Ureter (tissue), 1 donor: ENCODE measurements at places on chromosomes 11 and 22.

- DNase-seq, result no peak
Observed at GRCh38 chr11:105033343-105033742, 1.6 kb downstream of the CASP1 start.

GRCh38 chr11:110855191-110855590 is 143.0 kb upstream of the ARHGAP20 start:
- DNase-seq, result no peak

DNA sequence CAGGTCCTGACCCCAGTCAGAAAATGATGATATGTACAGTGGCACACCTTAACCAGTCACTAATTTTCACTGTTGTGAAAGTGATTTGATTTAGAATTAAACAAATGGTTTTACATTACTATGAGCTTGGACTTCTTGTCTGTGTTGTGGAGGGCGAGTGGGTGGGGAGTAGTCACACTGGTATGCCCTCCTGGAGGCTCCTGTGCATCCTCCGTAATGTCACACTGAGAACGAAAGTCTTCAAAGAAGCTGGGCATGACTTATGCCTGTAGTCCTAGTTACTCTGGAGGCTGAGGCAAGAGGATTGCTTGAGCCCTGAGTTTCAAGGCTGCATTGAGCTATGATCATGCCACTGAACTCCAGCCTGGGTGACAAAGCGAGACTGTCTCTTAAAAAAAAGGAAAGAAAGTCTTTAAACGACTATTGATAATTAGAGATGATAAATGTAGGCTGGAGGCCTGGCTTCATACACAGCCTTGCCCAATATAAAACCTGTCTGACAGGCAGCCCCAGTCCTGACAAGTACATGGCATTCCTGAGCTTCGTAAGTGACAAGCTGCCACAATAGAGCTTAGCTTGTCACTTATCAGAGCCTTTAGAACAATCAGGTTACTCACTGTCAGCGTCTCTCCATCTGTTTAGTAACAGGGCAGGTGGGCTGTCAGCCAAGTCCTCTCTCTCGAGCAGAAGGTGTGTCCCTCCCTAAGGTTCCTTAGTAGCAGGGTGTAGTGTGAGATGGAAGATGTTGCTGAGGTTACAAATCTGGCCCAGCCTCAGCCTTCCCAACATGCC is 5.0 kb upstream of the LIMK2 start:
- DNase-seq, result peak; percentile 86

GRCh38 chr11:40787224-40787623 is 672.2 kb downstream of the LRRC4C start:
- no peak for DNase-seq
